ENCODE measurements at places on chromosomes 12 and 14.

DNA sequence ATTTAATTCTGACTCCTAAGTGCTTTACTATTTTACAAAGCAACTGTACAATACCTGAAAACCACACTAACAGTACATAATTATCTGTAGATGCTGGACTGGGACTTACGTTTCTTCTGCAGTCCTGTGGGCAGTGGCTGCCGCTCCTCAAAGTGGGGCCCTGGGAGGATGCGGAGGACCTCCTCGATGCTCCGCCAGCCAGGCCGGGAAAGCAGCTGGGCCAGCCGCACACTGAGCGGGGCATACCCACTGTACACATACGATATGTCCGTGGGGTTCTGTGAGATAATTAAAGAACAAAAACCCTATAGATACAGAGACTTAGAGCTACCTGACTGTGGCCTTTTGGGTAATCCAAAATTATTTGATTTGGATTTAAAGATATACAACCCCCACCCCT is 6.8 kb upstream of the DIABLO start:
- DNase-seq, result no peak

- DNase-seq, result peak; percentile 34
Measured at GRCh38 chr14:55508676-55509075, 68.3 kb upstream of the TBPL2 start.

GRCh38 chr12:1099158-1099557 is 108.1 kb downstream of the ERC1 start:
- DNase-seq, result no peak

DNA sequence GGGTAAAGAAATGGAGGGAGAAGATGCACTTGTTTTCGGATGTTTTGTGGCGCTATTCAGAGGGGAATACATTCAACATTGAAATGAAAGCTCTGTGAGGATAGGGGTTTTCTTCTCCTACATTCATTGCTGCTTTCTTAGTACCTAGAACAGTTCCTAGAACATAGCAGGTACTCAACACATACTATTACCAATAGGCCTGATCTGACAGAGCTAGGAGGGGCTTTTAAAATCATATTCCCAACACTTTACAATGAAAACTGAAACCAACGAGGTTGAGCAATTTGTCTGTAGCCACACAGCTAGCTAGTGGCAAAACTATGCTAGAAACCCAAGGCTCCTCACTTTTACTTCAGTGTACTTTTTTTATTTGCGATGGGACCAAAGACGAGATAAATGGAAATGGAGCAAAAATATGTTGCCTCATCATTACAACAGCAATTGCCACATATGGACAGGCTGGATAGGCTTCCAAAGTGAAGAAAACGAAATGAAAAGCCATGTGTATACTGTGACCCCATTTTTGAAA is 23.1 kb upstream of the IL22 start:
- DNase-seq, result peak; percentile 7

- no peak for DNase-seq
Measured at GRCh38 chr14:74864198-74864597, 11.7 kb downstream of the PROX2 start.

DNA sequence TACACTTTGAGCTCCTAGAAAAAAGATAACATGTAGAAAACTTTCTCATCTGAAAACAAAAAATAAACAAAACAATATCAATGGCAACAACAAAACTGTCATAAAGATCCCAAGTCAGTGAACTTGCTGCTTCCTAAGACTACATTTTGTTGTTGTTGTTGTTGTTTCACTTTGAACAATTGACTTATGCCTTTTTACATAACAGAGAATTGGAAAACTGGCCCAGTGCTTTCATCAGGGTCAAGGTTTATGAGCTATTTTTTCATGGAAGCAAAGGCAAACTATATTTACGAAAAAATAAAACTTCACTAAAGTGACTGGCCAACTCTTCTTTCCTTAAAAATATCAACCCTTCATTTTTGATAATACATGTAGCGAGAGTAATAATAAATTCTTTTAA is 6.3 kb downstream of the DCN start:
- no peak for DNase-seq

DNA sequence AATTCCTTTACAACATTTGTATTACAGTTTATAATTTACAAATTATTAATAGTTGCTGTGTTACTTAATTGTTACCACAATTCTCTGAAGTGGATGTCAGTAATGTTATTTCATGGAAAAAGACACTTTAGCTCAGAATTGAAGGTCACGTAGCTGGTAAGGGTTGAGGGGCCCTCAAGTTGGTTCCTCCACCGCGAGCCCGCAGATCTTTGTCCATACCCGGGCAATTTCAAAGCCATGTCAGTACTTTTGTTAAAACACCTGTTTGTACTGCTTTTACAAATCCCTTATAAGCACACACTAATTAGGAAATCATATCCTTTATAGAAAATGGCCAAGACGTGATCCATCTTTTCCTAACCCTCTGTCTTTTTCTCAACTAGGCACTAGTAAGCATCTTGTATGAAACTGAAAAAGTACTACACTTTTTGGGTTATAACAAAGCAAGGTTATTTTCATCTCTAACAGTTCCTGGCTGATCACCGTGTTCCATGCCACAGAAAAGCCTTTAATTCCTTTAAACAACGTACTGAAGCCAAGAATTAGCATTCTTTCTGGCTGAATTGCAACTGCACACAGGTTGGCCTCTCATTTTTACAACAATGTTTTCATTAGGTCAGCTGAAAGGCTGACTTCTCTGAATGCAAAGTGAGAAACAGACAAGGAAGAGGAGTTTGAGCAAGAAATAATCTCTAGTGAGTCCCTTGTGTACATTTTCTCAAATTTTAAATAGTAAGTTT is 76.1 kb downstream of the CNTN1 start:
- DNase-seq, result no peak

- DNase-seq, result no peak
Measured at GRCh38 chr12:8675591-8676036, 13.0 kb upstream of the MFAP5 start.

- peak; percentile 80 for DNase-seq
Measured at GRCh38 chr14:96090441-96091148, 51.4 kb downstream of the C14orf132 start.

DNA sequence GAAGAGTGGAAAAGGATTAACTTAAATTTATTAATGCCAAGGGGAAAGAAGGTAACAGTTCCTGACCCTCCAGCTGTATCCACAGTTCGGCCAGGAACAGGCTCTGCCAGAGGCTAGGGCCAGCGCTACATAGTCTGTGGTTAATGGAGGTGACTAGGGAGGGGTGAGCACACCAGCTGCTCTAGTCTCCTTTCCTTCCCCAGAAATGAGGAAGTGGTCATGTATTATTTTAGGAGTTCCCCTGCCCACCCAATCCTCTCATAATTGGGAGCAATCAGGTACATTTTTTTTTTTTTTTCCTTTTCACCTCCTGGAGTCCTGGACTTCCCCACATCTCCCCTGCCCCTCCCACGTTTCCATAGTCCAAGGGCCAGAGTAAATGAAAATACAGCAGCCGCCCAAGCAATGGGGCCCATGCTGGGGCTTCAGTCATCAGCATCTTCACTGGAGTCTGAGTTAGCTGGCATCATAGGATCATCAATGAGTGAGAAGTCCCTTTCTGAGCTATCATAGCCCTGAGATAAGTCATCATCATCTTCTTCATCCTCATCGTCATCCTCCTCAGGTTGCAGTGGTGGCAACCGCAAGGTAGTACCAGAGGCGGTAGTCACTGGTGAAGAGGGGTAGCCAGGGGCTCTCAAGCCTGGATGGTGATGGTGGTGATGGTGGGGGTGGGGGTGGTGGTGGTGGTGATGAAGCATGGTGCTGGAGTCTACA is 1.5 kb upstream of the SUPT16H start:
- DNase-seq, result no peak

DNA sequence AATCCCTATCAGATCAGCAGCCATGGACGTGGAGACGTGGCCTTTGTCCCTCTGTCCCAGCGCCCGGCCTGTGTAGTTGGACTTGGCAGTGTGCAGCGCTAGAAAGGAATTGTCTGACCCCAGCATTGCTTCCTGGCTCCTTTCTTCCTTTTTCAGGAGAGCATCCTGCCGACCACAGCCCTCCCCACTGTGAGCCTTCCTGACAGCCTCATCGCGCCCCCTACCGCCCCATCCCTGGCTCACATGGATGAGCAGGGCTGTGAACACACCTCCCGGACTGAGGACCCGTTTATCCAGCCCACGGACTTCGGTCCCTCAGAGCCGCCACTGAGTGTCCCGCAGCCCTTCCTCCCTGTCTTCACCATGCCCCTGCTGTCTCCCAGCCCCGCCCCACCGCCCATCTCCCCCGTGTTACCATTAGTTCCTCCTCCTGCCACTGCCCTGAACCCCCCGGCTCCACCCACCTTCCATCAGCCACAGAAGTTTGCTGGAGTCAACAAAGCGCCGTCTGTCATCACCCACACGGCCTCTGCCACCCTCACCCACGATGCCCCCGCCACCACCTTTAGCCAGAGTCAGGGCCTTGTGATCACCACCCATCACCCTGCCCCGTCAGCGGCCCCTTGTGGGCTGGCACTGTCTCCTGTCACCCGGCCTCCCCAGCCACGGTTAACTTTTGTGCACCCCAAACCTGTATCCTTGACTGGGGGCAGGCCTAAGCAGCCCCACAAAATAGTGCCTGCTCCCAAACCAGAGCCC is 40.6 kb downstream of the IL31 start:
- DNase-seq, result no peak

- no peak for DNase-seq
Measured at GRCh38 chr12:119624966-119625365, 31.4 kb downstream of the TMEM233 start.

- DNase-seq, result peak; percentile 44
Measured at GRCh38 chr12:109277899-109278762, 31.0 kb downstream of the FOXN4 start.

- DNase-seq, result no peak
Measured at GRCh38 chr14:90061685-90062126, at the start of gene KCNK13. Gene KCNK13 (plus strand): TSS chr14:90061994. CDS start chr14:90062206, 212 bp downstream.

DNA sequence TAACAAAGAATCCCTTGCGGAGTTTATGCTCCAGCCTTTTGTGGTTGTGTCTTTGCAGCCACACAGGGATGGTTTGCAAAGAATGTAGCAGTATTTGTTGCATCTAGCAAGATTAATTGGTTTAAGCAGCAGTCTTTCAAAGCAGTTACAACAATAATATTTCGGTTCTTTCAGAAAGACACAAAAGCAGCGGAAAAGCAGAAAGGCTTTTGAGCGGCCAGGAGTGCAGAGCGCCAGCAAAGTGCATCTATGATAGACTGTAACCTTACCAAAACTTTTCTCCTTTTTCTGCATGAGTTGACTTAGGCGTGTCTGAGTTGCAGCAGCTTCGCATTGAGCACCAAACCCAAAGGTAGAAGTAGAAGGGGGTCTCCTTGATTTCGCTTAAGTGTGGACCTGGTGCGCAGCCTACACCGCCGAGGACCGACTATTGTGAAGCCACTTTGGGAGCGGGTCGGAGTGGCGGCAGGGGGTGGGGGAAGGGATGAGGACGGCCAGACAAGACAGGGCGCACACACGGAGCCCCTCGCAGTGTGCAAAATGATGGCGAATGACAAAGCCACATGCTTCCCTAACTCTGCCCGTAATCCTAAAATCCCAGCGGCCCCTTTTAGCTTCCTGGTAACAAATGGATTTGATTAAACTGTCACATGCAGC is 1.2 kb downstream of the LMO3 start:
- DNase-seq, result no peak

GRCh38 chr14:43778937-43779639 is 728.0 kb downstream of the FSCB start:
- no peak for DNase-seq

GRCh38 chr12:55492078-55492477 is at the start of gene OR6C68:
Gene OR6C68 (plus strand): TSS chr12:55492378. CDS start chr12:55492378, 0 bp downstream.
- DNase-seq, result no peak

DNA sequence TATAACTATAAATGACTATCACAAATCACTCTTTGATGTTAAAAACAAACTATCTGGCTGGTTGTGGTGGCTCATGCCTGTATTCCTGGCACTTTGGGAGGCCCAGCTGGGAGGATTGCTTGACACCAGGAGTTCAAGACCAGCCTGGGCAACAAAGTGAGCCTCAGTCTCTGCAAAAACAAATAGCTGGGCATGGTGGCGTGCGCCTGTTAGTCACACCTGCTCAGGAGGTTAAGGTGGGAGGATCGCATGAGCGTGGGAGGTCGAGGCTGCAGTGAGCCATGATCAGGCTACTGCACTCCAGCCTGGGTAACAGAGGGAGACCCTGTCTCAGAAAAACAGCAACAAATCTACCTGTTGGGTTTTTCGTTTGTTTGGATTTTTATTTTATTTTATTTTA is 5.4 kb downstream of the TXNRD1 start:
- no peak for DNase-seq

DNA sequence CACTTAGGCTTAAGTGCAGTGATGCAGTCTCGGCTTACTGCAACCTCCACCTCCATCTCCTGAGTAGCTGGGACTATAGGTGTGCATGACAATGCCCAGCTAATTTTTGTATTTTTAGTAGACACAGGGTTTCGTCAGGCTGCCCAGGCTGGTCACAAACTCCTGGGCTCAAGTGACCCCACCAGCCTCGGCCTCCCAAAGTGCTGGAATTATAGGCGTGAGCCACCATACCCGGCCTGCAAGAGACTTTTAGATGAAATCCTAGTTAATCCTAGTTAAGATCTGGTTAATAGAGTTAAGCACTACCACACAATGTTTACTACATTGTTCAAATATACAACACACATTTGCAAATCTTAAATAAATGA is 196.5 kb upstream of the AMIGO2 start:
- DNase-seq, result no peak

DNA sequence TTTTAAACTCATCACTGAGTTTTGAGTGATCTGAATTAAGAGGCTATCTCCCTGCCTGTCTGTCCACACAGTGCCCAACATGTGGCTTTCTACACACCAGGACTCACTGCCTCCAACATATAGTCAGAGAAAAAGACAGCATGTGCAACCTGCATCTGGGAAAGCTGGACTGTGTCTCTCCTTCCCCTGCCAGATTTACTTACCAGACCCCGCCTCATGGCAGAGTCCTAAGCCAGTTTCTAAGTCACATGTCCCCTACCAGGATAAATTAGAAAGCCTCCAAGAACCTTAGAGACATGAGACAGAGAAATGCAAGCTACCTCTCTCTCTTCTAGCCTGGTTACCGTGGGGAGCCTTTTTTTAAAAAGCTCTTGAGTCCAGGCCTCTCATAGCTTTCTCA is 2.7 kb upstream of the HDAC7 start:
- no peak for DNase-seq

GRCh38 chr14:22418631-22419030 is 170.4 kb downstream of the DAD1 start:
- DNase-seq, result no peak

GRCh38 chr12:27974735-27975221 is 2.2 kb upstream of the PTHLH start:
- DNase-seq, result no peak

DNA sequence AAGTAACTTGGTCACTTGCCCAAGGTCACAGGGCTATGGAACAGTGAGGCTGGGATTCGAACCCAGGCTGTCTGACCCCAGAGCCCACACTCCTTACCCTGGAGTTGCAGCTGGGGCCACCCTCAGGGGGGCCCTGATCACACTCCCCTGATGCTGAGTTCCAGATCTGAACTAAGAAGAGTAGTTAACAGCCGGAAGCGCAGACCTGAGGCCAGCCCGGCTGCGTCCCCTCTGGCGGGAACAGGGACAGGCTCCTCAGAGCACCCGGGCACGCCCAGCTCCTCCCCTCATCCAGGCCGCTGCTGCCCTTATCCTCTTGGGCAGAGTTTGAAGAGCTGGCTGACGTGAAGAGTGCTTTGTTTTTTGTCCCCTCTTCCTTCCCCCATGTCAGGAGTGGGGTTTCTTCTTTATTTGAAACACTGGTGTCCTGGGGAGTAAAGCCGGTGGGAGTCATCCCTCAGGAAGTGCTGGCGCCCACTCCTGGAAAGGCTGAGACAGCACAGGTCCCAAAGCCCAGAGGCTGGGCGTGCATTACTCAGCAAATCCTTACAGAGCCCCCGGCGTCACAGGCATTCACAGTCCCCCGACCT is 8.7 kb downstream of the PHB2 start:
- peak; percentile 72 for DNase-seq

Data from AG10803 (cell line).